Activated T-cell treated with anti-CD3 and anti-CD28 coated beads, Interleukin-2, amount 50 U/mL, for 4 hours (primary cell): ENCODE measurements at places on chromosomes 1 and 21.

DNA sequence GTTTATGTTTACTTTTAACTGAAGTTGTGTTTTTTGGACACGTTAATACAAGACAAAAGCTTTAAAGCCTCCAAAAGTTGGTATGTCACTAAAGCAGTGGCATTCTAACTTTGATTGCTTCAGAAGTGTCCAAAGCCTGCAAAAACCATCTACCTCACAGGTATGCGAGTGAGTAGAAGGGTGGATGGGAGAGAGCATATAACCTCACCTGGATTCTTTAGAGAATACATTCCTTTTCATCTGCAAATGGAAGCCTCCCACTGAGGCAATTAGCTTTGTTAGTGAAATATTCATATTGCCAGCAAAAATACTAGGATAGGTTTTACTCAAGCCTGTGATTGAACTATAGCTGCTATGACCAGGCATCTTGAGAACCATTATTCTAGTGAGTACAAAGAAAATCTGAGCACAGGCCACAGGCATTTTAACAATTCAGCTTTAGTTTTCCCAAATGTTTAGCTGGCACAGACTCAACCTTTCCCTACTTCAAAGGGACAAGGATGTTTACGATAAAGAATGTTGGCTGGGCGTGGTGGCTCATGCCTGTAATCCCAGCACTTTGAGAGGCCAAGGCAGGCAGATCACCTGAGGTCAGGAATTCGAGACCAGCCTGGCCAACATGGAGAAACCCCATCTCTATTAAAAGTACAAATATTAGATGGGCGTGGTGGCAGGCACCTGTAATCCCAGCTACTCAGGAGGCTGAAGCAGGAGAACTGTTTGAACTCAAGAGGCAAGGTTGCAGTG is 39.7 kb downstream of the MAP3K21 start:
- no peak for DNase-seq

GRCh38 chr21:36235058-36235582 is 78.5 kb downstream of the DOP1B start:
- no peak for DNase-seq

DNA sequence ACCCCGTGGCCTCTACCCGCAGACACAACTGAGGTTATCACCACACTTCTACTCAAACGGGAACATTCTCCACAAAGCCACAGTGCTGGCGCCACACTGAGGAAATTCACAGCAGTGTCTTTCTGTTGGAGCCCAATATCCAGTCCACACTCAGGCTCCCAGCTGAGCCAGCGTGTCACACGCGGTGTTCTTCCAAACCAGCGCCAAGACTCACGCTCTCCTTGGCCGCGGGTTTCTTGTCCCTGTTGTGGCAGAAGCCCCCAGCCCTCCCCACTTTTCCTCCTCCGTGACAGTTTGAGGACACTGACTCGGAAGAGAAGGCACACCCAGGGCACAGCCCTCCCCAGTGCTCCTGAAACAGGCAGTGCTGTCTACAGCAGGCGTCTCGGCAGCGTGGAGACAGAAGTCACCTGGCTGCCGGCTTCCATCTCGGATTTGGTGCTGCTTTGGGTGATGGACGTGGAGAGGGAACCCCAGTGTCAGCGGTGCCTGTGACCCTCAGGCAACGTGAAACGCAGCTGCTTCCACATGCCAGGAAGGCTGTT is 35.4 kb upstream of the AGPAT3 start:
- no peak for DNase-seq

DNA sequence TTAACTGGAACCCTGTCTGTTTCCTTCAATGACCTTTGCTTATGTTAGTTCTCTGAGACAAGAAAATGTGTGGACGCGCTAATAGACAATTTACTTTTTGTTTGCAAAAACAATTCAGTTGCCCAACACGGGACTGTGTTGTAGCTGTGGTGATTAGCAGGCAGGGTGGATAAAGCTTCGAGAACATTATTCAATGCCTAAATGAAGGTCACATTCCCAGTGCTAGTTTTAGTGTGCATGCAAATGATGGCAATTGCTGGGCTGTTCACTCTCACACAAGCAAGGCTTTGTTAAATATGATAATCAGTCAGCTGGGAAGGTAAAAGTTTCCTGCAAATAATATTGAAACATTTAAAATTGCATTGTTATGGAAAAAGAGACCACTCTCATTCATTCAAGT is 188.4 kb downstream of the BACH1 start:
- DNase-seq, result no peak

- no peak for DNase-seq
These were observed 30.6 kb downstream of the SNRPE start for GRCh38 chr1:203891950-203892349.

GRCh38 chr1:14320518-14320917 is 278.0 kb upstream of the KAZN start:
- no peak for DNase-seq

DNA sequence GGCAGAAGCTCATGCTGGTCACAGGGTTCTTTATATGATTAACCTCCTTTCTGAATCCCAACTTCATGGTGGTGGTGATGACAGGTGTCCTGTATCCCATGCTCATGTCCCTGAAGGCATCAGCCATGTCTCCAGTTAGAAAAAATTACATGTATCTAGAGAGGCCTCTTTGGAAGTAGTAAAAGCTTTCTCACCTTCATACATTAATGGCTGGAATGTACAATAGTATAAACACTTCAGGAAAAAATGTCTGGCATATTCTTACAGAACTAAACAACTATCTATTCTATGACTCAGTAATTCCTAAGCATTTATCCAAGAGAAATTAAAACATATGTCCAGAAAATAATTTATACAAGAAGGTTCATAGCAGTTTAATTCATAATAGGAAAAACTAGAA is 34.0 kb downstream of the ADAM30 start:
- DNase-seq, result no peak

DNA sequence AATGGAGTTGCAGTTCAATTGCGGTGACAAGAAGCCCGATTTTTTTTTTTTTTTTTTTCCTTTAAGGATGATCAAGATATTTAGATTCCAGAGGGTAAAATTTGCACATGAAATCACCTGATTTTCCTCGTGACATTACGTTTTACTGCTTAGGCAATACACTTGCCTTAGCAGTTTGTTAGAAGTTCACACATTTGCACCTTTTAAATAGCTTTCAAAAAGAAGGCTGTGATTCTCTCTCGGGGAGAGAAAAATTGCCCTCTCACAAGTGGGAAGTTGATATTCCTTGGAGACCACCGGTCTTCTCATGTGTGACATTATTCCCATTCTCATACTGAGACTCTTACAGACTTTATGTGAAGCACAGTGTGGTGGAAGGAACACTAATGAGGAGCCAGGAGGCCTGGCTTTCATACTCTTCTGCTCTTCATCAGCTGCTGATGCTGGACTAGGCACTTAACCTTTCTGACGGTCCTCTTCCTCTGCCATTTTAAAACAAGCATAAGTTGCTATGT is 69.8 kb upstream of the HSPA13 start:
- DNase-seq, result no peak

DNA sequence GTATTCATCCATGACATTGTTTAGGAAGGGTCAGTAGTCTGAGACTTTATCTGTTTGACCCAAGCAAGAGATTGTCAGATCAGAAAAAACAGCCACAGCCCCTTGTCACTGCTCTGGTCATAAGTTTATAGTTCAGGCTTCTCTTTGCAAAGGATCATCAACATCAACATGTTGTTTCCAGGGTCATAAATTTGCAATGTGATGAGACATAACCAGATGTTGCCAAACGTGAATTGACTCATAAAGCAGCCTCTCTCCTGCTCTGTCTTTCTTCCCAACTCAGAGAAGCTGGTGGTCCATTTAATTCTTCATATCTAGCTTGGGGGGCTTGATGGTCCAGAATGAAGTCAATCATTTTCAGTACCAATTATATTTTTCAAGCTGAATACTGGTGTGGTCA is 507.2 kb upstream of the PBX1 start:
- no peak for DNase-seq

- DNase-seq, result no peak
These were observed 133.2 kb upstream of the GRIK3 start for GRCh38 chr1:37167479-37167878.

GRCh38 chr1:172724232-172724631 is 65.3 kb downstream of the FASLG start:
- no peak for DNase-seq

GRCh38 chr1:154629061-154629674 is 21.2 kb upstream of the ADAR start:
- no peak for DNase-seq

- DNase-seq, result no peak
These were observed 3.6 kb downstream of the PARP1 start for GRCh38 chr1:226404063-226404903.

- DNase-seq, result no peak
These were observed 192.2 kb downstream of the TGFB2 start for GRCh38 chr1:218537122-218537913.

GRCh38 chr1:109802901-109803561 is 39.3 kb upstream of the EPS8L3 start:
- DNase-seq, result no peak

DNA sequence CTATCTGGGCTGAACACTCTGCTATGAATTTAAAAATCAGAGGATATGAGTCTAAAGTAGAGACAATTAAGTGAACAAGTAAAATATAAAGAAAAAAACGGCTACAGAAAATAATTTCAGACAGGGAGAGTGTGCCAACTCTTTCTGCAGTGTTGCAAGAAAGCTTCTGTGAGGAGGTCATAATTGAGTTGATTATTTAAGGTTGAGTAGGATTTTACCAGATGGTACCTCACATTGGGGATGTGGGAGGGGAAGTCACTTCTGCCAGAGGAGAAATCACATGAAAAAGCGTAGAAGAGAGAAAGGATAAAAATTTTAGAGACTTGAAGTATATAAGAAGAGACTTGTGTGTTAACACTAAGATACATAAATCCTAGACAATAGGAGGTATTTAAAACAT is 238.0 kb upstream of the NCAM2 start:
- DNase-seq, result no peak

GRCh38 chr1:160653620-160654016 is 6.8 kb upstream of the SLAMF1 start:
- no peak for DNase-seq

GRCh38 chr1:168266644-168267186 is 14.0 kb upstream of the TBX19 start:
- DNase-seq, result no peak

GRCh38 chr1:242470774-242471173 is 53.7 kb downstream of the PLD5 start:
- no peak for DNase-seq

DNA sequence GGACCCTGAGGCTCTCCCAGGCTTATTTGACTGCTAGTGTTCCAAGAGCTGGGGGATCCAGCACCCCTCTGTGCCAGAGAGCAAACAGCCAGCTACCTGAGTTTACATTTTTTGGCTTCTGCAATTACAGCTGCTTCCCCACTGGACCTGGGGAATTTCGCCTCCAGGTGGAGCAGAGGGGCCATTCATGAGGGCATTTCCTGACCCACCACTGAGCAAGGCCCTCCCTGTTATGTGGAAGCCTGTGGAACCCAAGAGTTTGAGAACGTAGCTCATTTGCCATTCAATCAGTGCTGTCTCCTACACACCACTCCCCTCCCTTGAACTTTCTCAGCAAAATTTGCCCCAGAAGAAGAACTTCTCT is 42.7 kb upstream of the TMEM51 start:
- DNase-seq, result no peak

- DNase-seq, result no peak
These were observed 9.7 kb downstream of the RD3 start for GRCh38 chr1:211482306-211482705.

GRCh38 chr1:209516771-209517680 is 66.5 kb upstream of the CAMK1G start:
- DNase-seq, result no peak

DNA sequence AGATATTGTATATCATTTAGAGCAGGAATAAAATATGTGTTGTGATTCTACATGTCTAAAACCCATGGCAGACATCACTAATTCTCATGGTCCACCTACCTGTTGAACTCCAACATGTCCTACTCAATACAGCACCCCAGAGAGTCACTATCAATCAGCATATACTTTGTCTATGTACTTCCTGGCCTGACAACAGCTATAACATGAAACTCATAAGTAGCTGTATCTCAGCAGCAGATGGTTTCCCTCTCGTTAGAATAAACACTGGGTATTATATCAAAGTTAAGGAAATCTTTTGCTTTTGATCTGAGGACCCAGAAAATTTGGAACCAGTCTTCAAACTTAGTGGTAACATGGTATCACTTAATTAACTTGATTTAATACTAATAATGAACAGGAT is 15.8 kb downstream of the ARPC5 start:
- no peak for DNase-seq

- no peak for DNase-seq
These were observed 850.0 kb downstream of the LTN1 start for GRCh38 chr21:28142697-28143096.

GRCh38 chr1:82604524-82604923 is 803.8 kb downstream of the ADGRL2 start:
- DNase-seq, result no peak

DNA sequence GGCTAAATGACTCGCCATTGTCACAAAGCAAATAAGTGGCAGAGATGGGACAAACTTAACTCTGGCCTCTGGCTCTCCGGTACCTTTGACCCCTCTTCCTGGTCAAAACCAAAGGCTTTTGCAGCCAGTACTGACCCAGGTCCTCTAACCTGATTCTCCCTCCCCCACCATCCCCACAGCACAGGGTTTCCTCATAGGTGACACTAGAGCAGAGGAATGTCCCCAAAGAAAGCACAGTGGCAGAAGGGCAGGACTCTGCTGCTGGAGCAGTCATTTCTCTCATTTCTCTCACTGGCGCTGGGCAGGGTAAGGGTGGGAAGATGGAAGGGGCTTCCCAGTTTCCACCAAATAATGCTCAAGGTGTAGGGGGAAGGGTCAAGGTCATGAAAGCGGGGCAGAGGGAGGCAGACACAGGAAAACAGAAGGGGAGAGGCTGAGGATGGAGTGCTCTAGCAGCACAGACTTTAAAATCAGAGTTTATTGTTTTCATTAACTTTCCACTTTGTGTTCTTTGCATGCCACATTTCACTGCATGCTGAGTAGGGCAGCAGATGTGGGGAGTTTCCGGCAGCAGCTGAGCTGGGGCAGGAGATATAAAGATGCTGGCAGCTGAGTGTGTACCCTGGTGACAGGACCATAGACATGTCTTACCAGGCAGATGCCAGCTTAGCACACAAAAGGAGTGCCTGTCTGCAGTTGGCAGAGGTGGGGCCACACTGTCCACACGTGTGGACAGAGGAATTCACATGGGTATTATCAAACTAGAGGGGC is 80.5 kb downstream of the FAM78B start:
- DNase-seq, result no peak

GRCh38 chr1:28680151-28680550 is 11.6 kb downstream of the GMEB1 start:
- DNase-seq, result no peak

DNA sequence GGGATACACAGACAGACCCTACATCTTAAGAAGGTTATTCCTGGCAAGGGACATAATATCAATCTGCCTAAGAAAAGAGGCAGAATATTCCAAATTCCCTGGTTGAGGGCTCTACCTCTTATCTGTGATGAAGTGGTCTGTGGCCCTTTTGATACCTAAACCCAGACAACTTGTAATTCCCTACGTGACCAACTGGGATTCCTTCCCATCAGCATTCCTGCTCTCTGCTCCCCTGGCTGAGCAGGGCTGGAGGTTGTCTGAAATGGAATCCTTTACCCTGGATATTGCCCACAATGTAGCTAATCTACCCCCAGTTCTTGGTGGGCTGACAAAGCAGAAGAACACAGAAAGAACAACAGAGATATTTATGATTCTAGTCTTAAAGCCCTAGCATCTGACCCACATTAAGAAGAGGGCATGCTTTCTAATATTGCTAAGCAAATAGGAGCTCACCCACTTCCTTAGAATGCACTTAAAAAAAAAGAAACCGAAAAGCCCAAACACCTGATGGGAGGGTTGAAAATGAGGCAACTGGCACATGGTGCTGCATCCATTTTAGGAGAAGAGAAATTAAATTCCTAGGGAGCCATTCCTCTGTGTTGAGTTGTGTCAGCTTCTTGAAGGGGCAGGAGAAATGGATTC is 36.8 kb downstream of the GADD45A start:
- DNase-seq, result no peak
